ENCODE measurements at places on chromosomes 16 and 17.

- DNase-seq, result peak; percentile 89
These were observed 5.7 kb downstream of the ZNF319 start for GRCh38 chr16:57994778-57995177.

GRCh38 chr17:38535886-38536285, 69.9 kb downstream of the SRCIN1 start:
- DNase-seq, result no peak

DNA sequence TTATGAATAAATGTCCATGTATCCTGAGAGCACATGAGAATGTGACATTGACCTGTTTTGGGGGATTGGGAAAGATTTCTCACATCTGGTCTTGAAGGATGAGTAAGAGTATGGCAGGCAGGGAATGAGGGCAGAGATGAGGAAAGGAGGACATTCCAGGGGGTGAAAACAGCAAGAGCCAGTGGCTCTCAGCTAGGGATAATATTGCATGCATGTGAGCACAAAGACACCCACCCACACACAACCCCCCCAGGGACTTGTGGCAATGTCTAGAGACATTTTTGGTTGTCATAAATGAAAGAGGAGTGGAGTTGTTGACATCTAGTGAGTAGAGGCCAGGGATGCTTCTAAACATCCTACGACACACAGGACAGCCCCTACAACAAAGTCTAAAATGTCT, 6.0 kb downstream of the MYO1D start:
- no peak for DNase-seq

- DNase-seq, result no peak
These were observed 13.3 kb upstream of the MRC2 start for GRCh38 chr17:62614142-62614541.

GRCh38 chr17:2057175-2057759, 2.4 kb downstream of the HIC1 start:
- DNase-seq, result no peak

GRCh38 chr17:29709866-29710519, 87.3 kb upstream of the CORO6 start:
- DNase-seq, result no peak

DNA sequence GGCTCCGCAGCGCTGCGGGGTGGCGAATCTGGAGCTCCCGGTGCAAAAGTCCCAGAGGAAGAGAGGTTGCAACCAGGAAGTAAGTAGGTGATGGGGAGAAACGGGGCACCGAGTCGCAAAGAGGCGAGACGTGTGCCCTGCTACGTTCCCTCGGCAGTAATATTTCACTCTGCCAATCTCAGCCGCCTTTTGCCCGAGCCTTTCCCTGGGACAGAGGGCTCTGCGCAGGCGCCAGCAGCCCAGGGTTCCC, at the start of gene NR1D1:
TSS of gene NR1D1 (minus strand) at position 171 of the 250 bp plus-strand sequence. CDS start 495 bp downstream, outside the sequence.
- no peak for DNase-seq

DNA sequence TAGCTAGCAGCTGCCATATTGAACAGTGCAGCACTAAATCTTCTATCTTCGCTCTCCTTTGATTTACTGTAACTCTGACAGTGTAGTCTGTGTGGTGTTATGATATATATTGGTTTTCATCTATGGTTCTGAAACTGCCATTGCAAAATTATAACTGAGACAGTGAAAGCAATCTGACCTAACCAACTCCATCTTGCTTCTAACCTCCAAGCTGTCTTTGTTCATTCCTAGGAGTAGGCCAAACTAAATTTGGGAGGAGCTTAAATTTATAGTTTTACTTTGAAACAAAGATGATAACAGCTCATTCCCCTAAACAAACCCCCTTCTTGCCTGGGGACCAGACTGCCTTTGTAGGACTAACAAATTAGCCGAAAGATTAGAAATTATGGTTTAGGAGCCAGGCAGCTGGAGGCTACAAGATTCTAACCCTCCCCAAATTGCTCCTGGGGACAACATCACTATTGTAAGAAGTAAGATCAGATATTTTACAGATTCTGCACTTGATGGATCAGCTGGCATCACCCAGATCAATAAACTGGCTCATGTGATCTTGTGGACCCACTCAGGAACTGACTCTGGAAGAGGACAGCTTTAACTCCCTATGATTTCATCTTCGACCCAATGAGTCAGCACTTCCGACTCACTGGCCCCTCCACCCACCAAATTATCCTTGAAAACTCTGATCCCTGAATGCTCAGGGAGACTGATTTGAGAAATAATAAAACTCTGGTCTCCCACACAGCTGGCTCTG, 47.0 kb upstream of the FBXO47 start:
- no peak for DNase-seq

DNA sequence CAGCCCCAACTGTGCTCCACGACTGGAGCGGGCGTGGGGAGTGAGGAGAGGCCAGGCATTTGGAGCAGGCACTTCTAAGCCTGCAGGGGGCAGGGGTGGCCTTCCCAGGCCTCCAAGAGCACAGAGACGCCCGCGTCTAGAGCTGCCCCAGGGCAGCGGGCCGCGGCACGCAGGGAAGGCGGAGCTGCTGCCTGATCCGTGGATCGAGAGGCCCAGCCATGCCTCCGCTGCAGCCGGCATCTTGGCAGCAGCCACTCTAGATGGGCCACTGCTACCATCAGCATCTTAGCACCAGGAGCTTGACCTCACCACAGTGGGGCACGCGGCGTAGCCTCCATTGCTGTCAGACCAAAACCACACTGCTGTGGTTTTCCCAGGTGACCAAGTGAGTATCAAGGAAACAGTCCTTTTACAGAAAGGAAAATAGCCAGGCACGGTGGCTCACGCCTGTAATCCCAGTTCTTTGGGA, 20.4 kb upstream of the WDR45B start:
- DNase-seq, result no peak

DNA sequence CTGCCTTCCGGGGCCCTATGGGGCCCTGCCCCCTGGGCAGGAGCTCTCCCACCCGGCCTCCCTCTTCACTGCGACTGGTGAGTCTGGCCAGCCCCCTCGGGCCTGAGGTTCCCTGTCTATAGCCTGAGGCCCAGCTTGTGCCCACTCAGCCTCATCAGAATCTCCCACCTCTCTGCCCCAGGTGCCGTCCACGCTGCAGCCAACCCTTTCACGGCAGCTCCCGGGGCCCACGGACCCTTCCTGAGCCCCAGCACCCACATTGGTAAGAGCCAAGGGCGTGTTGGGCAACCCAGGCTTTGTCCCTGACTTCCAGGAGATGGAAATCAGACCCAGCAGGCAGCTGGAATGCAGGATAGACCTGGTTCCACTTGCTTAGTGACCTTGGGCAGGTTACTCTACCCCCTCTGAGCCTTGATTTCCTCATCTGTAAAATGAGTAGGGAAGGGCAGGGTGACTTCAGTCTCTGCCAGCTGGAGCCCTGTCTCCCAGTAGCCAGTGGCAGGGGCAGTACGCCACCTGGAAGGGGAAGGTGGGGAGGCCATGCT, 9.2 kb downstream of the FBRS start:
- no peak for DNase-seq

DNA sequence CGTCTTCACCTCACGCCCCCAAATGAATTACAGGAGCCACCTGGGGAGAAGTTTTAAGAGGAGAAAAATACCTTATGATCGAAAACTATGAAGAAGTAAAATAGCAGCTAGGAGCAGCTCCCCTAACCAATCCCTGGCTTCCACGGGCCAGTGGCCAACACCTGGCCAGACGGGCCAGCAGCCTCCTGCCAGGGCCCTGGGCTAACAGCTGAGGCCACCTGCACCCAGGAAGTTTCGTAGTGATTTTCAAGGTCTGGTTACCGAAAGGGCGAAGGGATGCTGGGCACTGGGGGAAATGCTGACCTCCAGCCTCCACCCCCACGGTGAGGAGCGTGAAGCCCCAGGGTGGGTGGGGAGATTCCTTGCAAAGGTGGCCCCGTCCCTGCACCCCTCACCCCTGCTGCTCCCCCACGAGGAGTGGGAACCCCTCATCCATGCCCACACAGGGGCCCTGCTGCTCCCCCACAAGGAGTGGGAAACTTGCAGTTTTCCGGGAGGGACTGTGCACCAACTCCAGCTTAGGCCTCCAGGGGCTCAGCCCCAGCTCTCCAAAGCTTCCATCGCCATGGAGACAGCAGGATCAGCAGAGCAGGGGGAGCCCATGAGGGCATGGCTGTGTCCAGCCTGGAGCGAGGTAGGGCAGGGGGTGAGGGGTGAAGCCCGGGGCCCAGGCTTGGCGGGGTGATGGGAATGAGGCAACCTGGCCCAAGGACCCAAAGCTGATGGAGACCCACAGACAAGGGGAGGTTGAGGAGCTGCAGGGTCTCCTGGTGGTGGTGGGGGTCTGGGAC, 31.9 kb upstream of the ACSF3 start:
- no peak for DNase-seq

- DNase-seq, result no peak
These were observed at the start of gene SPEM1 for GRCh38 chr17:7419819-7420610. SPEM1 (plus strand) TSS chr17:7420324; CDS start chr17:7420385, 61 bp downstream.

- DNase-seq, result no peak
These were observed 68.8 kb downstream of the LMF1 start for GRCh38 chr16:901715-902601.

DNA sequence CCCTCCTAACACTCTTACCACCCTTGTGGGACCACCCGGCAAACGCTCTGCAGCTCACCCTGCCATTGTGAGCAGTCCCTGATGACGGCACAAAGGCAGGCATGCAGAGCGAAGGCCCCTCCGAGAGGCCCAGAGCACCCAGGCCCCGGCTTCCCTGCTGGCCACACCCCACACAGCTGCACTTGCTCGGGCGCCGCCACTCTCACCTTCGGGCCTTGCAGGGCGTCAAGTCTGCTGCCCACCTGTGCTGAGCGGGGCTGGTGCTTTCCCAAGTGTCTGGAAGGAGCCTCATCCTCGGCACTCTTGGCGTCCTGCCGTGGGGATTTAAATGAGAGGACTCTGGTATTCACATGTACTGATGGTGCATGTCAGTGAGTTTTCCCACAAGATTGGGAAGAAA, 30.3 kb upstream of the FASN start:
- no peak for DNase-seq

- no peak for DNase-seq
These were observed 12.7 kb downstream of the CDK5RAP3 start for GRCh38 chr17:47983492-47984223.

DNA sequence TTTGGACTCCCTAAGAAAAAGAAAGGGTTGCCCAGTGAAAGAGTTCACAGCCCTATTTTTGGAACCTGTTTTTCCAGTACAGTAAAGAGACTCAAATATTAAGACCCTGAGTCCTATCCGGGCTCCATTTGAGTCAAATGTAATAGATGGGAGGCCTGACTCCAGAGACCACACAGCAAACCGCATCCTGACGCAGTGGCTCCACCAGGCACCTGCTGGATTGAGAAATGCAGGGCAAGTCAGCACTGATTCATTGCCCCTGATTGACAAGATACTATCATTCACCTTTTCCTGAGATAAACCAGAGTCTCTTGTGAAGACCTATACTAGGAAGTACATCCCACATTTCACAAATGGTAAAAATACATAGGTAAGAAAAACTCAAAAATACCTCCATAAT, 715.7 kb upstream of the SOX9 start:
- DNase-seq, result no peak

GRCh38 chr17:28182559-28182958, 136.4 kb upstream of the TMEM97 start:
- DNase-seq, result no peak

GRCh38 chr17:33204156-33204555, 88.9 kb downstream of the ASIC2 start:
- no peak for DNase-seq

- DNase-seq, result no peak
These were observed 234.8 kb downstream of the MAF start for GRCh38 chr16:79365702-79366101.

GRCh38 chr16:63998-64913, 8.2 kb downstream of the RHBDF1 start:
- DNase-seq, result no peak
